ENCODE measurements at places on chromosomes 2 and 18. TPM values are rescaled to one million over a fixed set of nuclear protein-coding genes. Genes with fewer than 3 reads are reported as not detected.

DNA sequence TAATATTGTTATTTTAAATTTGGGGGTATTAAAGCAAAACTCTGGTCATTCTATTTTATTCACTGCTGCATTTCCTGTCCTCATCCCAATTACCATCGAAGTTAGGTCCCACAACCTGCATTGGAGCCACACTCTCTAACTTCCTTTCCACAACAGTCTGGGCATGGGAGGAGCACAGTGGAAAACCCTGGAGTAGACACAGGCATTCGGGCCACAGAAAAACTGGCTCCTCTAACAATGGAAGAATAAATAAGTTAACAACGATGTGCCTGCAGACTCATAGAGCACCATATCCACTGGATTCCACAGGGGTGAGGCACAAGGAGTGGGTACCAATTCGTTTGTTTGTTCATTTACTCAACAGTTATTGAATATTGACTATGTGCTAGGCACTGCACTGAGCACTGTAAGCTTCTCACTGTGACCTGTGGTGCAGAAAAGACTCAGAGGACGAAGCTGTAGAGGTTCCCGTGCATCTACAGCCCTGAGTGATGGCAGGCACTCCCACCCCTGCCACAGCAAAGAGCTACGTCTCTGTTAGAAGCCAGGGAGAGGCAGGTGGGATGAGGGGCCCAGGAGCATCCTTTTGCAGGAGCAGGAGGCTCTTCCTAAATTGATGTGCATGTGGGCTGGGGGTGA, 154.2 kb upstream of the PGAP1 start:
- DNase-seq, result no peak
- no peak overlapping the region for H3K4me3 ChIP-seq
- peaks cover 4% of the 10 kb centered on the region for H3K4me1 ChIP-seq

DNA sequence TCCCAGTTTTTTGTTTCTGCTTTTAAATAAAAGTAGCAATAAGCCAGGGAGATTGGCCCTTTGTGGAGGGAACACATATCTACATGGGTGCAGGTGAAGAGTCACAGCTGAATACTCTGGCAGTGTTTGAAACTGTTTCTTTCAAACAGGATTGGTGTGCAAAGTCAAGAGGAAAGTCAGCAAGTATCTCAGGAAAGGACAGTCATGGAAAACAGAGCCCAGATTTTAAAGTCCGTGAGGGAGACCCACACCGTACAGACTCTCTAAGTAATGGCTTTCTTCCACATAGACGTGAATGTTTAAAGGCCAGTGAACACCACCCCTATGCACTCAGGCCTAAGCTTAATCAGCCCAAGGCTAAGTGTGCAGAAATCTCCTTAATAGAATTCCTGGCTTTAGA, 95.3 kb downstream of the GFPT1 start:
- H3K36me3 ChIP-seq, result no peaks in the 10 kb centered on the region
- DNase-seq, result no peak
- no peak overlapping the region for H3K27ac ChIP-seq

- H3K4me3 ChIP-seq, result no peak overlapping the region
- peaks cover 4% of the 10 kb centered on the region for H3K36me3 ChIP-seq
- no peaks in the 10 kb centered on the region for H3K27me3 ChIP-seq
- no peaks in the 10 kb centered on the region for H3K4me1 ChIP-seq
Observed at GRCh38 chr2:179247318-179248023, 17.2 kb downstream of the SESTD1 start.

The GPR35 gene
- 2.3 TPM for total RNA-seq

- H3K4me1 ChIP-seq, result no peaks in the 10 kb centered on the region
- no peak overlapping the region for H3K27ac ChIP-seq
- no peaks in the 10 kb centered on the region for H3K27me3 ChIP-seq
Observed at GRCh38 chr2:230899786-230900185, 25.3 kb downstream of the GPR55 start.

The SIX3 gene
- total RNA-seq, result 0.06 TPM

DNA sequence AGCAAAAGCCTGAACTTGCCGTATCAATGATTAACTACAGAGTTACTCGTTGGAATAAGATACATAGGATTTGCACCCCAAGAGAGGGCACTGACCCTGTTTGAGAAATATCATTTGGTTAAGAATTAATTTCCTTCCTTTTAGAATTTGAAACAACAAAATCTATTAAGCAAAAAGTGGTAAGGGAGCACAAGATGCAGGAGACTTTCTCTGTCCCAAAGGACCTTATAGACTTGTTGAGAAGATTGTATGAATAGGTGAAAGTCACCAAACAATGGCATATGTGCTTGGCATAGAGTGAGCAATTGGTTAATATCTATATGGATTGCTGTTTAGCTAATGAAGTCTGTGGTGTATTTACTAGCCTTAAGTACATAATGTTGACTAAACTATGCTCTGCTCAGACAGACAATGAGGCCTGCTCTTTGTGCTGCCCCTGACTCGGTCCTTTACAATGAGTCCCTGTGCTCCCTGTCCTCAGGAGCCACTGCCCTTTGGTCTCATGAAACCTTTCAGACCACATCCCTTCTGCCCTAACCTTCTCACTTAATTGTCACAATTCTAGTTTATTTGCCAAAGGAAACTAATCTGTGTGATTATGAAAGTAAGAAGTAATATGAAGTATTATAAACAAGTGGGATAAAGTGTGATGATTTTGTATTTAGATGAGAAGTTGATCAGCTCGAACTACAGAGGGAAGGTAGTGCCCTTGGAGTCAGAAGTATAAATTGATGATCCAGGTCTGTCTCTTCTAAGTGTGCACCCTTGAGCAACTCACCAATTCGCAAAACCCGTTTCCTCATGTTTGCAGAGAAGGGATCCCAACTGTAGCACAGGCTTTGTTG, 21.2 kb upstream of the HNMT start:
- H3K4me3 ChIP-seq, result no peak overlapping the region
- no peaks in the 10 kb centered on the region for H3K27me3 ChIP-seq
- no peaks in the 10 kb centered on the region for H3K36me3 ChIP-seq
- no peak overlapping the region for H3K27ac ChIP-seq

GRCh38 chr2:119491776-119492525, 32.3 kb downstream of the SCTR start:
- H3K36me3 ChIP-seq, result no peaks in the 10 kb centered on the region
- no peak overlapping the region for H3K4me3 ChIP-seq
- peaks cover 5% of the 10 kb centered on the region for H3K27me3 ChIP-seq
- H3K27ac ChIP-seq, result peak overlapping the region; percentile 69
- peaks cover 30% of the 10 kb centered on the region for H3K4me1 ChIP-seq

DNA sequence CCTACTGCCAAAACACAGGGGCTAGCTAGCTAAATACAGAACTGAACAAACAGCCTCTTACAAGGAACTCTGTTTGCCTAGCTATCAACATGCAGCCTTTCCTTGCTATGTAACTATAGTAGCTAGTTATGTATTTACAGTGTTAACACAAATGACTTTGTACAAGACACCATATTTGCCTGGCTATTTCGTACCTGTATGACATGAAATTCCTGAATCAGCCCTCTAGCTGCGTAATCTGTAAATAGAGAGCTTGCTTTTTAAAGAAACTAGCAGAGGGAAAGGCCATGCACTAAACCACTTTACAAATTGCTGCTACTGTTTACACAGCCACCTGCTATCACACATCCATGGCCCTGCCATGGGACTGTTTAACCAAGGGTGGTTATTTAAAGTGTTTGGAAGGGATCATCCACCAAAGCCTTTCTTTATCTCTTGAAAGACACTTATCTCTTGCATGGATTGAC, 248.7 kb downstream of the TFCP2L1 start:
- no peaks in the 10 kb centered on the region for H3K36me3 ChIP-seq
- H3K27ac ChIP-seq, result no peak overlapping the region
- H3K27me3 ChIP-seq, result peaks cover 8% of the 10 kb centered on the region
- H3K4me3 ChIP-seq, result no peak overlapping the region
- peak; percentile 81 for DNase-seq

DNA sequence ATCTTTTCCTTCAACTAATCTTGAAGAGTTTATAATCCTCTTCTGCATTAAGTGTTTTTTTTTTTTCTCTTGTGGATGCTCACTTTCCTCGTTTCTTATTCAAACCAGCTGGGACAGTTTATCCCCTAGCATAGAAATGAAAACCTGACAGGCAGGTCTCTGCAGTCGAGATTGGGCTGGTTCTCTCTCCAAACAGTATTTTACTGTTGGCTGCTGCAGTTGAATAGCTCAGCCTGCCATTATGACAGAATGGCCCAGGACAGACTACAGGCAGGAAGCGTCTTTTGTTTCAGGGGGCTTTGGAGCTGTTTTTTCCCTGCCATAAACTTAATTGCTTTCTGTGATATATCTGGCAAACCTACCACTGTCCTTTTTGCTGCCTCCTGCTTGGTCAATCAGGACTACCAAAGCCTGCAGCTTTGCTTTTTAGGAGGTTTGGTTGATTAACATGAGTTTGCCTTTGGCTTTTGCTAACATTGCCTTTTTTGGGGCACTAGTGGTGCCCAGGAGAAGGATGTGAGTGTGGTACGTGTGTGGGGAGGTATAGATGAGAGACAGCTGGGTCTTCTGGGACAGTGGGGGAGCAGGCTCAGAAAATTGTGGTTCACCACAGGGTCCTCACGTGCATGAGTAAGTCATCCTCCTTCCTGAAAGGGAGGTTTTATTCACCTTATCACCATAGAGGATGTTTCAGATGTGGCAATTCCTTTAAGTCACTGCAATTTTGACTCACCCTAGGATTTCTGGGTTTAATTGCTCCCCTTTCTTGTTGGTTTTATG, 128.7 kb downstream of the LYPD6B start:
- H3K4me1 ChIP-seq, result no peaks in the 10 kb centered on the region
- H3K36me3 ChIP-seq, result no peaks in the 10 kb centered on the region
- peak; percentile 43 for DNase-seq
- H3K4me3 ChIP-seq, result no peak overlapping the region
- no peaks in the 10 kb centered on the region for H3K27me3 ChIP-seq

GRCh38 chr2:70931376-70932000, 4.2 kb upstream of the ATP6V1B1 start:
- H3K36me3 ChIP-seq, result no peaks in the 10 kb centered on the region
- H3K4me3 ChIP-seq, result no peak overlapping the region
- H3K4me1 ChIP-seq, result peaks cover under 1% of the 10 kb centered on the region
- no peak overlapping the region for H3K27ac ChIP-seq

The SAG gene
- total RNA-seq, result 0.46 TPM

GRCh38 chr2:45771261-45771660, 119.8 kb downstream of the PRKCE start:
- no peak overlapping the region for H3K4me3 ChIP-seq
- peaks cover 30% of the 10 kb centered on the region for H3K4me1 ChIP-seq
- peak overlapping the region; percentile 73 for H3K27ac ChIP-seq
- DNase-seq, result peak; percentile 85
- H3K36me3 ChIP-seq, result no peaks in the 10 kb centered on the region

The LYG1 gene
- 0.89 TPM for total RNA-seq

- no peaks in the 10 kb centered on the region for H3K36me3 ChIP-seq
- H3K27ac ChIP-seq, result no peak overlapping the region
- H3K4me3 ChIP-seq, result no peak overlapping the region
Observed at GRCh38 chr2:144738749-144739148, 218.8 kb upstream of the ZEB2 start.

DNA sequence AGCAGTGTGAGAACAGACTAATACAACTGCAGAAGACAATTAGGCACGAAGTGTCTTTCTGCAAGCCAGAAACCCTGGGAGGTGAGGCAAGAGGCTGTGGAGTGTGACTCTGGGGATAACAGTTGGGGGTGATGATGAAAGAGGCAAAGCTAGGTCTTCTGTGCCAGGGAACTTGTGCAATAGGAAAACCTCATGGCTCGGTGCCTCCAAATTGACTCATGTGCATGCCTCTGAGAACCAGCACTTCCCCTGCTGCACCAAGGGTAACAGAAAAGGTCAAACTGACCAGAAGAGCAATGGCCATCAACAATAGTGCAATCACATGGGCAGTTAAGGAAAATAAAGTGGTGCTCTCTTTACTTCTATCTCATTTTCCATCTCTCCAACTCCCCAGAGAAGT, 136.4 kb downstream of the SCG2 start:
- DNase-seq, result peak; percentile 34
- H3K4me1 ChIP-seq, result no peaks in the 10 kb centered on the region
- H3K27ac ChIP-seq, result no peak overlapping the region
- no peaks in the 10 kb centered on the region for H3K36me3 ChIP-seq

GRCh38 chr2:66919286-66919685, 477.8 kb upstream of the ETAA1 start:
- DNase-seq, result no peak
- H3K27ac ChIP-seq, result no peak overlapping the region
- no peaks in the 10 kb centered on the region for H3K27me3 ChIP-seq
- no peak overlapping the region for H3K4me3 ChIP-seq
- H3K4me1 ChIP-seq, result no peaks in the 10 kb centered on the region
- no peaks in the 10 kb centered on the region for H3K36me3 ChIP-seq

- H3K4me3 ChIP-seq, result no peak overlapping the region
- no peaks in the 10 kb centered on the region for H3K4me1 ChIP-seq
- no peaks in the 10 kb centered on the region for H3K36me3 ChIP-seq
- DNase-seq, result no peak
Observed at GRCh38 chr2:67719351-67719750, 322.2 kb downstream of the ETAA1 start.

The NXPH2 gene
- total RNA-seq, result not detected

DNA sequence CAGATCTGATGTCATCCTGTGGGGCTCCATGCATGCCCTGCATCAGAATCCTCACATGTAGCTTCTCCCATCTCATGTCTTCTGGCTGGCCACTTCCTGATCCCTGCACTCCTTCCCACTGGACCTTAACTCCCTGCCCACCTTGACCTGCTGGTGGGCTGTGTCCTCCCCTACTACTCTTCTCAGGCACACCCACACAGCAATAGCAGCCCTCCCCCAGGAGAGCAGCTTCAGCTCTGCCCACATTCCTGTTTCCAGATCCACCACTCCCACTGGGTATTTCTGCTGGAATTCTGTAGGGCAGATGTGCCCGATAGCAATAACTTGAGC, 137.0 kb upstream of the HS6ST1 start:
- H3K4me1 ChIP-seq, result peaks cover 22% of the 10 kb centered on the region
- H3K27ac ChIP-seq, result no peak overlapping the region
- no peaks in the 10 kb centered on the region for H3K36me3 ChIP-seq
- H3K4me3 ChIP-seq, result no peak overlapping the region

The MLPH gene
- total RNA-seq, result 295 TPM

DNA sequence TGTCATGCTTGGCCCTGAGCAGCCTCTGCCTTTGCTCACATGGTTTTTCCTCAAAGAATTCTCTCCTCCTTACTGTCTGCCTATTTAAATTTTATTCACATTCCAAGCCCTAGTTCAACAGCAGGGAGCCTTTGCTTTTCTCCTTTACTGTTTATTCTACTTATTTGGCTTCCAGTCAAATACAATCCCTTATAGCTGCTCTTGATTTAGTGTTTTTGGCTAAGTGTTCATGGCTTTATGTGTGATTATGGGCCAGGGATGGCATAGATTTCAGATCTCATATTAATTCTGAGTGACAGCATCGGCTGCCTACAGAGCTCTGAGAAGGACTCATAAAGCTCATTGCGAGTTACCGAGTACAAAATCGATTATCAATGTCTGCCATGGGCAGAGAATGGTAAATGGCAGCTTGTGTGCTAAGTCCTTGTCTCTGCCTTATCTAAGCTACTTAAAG, 106.7 kb downstream of the METTL8 start:
- no peaks in the 10 kb centered on the region for H3K27me3 ChIP-seq
- H3K4me3 ChIP-seq, result no peak overlapping the region
- peak; percentile 88 for DNase-seq
- no peaks in the 10 kb centered on the region for H3K36me3 ChIP-seq

The TLX2 gene
- total RNA-seq, result not detected

GRCh38 chr18:45538444-45538843, 76.8 kb upstream of the SLC14A2 start:
- H3K27me3 ChIP-seq, result no peaks in the 10 kb centered on the region
- no peak for DNase-seq
- no peaks in the 10 kb centered on the region for H3K36me3 ChIP-seq
- no peak overlapping the region for H3K4me3 ChIP-seq
- H3K4me1 ChIP-seq, result peaks cover 5% of the 10 kb centered on the region
